ENCODE measurements at places on chromosomes 1 and 21.

GRCh38 chr1:12604114-12604874 is 13.7 kb downstream of the DHRS3 start:
- DNase-seq, result no peak

- DNase-seq, result no peak
These were observed 97.9 kb upstream of the ACTRT2 start for GRCh38 chr1:2923351-2923750.

DNA sequence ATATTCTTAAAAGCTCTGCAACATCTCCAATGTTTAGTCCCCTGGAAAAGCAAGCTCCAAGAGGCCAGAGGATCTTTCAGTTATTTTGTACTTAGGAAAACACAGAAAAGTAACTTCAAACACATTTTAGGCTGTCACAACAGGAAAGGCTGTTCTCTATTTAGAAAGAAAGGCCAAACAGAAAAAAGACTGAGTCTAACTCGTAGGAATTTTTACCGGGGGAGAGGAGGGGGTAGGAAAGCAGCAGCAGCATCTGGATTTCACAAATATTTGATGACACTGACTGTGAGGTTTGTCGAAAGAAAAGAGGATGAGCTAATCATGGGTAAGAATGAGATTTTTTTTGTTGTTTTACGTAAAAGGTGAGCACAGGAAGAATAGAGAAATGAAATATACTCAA is 107.1 kb downstream of the EIF4G3 start:
- DNase-seq, result no peak

DNA sequence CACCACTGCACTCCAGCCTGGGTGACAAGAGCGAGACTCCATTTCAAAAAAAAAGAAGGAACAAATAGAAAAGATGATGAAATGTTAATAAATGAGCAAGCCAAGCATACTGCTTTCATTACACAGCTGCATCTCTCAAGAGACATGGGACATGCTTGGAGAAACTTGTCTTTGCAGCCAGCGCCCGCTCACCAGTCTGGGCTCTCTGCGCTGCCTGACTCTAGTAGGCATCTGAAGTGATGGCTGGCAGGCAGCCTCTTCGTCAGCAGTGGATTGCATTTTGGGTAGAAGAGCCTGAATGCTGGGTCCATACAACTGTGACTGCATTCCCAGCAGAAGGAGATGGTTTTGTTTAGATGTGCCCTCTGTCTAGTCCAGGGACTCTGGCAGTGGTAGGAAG is 48.0 kb downstream of the IL6R start:
- DNase-seq, result no peak

GRCh38 chr1:5648410-5649165 is 343.6 kb downstream of the NPHP4 start:
- no peak for DNase-seq

GRCh38 chr1:98232678-98233077 is 311.8 kb upstream of the DPYD start:
- DNase-seq, result no peak

DNA sequence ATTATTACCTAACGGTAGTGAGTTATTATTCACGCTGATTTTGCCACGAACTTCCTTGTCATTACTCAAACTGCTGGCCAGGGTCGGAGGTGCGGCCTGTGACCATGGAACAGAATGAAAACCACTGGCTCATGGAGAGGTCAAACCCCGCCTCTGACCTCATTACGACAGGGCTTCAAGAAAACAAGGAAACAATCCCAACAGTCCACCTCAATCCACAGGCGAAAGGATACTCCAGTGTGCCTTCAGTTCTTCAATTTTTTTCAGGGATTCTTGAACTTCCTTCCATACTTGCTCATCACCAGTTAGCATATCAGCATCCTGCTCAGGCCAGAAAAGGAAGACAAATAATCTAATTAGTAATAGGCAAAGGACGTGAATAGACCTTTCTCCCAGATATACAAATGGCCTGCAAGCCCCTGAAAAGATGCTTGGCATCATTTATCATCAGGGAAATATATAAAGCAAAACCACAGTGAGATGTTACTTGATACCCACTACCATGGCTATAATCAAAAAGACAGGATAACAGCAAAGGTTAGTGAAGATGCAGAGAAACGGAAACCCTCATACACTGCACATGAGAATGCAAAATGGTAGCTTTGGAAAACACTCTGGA is 643.4 kb downstream of the SMYD3 start:
- no peak for DNase-seq

GRCh38 chr1:155172732-155173477 is at the start of gene KRTCAP2:
KRTCAP2 (minus strand) TSS chr1:155173304; CDS start chr1:155173224, 80 bp downstream.
- DNase-seq, result peak; percentile 86

- DNase-seq, result peak; percentile 45
These were observed 41.8 kb upstream of the PWP2 start for GRCh38 chr21:44065428-44065827.

DNA sequence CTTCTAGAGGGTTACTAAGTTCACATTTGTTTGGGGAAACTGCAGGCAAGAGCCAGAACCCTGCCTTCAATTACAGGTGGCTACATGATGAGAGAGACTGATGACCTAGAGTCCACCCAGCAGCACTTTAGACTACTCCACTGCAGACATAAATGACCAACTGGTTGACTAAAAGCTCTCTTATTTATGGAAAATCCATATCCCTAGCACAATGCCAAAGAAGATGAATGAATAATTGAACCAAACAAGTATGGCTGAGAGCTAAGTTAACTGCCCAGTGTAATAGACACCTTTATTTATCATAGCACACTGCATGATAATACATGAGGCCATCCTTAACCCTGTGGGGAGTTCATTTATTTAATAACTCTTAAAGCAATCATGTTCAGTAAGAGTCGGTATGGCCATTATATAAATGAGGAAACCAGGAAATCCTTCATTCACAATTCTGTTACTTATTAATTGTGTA is 60.4 kb downstream of the IL12RB2 start:
- DNase-seq, result no peak

DNA sequence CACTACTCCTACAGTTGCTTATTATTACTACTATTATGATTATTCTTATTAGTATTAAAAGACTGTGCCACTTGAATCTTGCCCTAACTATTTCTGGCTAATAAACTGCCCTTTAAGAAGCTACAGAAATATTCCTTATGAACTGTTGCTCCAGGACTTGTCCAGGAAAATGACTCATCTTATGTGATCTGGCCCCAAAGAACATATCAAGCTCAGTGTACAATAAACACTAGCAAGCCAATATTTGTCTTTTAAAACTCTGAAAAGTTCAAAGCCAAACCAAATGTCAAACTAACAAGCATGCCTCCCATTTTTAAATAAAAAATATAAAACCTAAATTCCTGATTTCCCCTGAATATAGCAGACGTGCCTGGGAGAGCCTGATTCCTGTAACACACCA is 88.7 kb upstream of the SIM2 start:
- DNase-seq, result no peak

GRCh38 chr1:228542376-228542775 is 55.2 kb downstream of the RNF187 start:
- no peak for DNase-seq

DNA sequence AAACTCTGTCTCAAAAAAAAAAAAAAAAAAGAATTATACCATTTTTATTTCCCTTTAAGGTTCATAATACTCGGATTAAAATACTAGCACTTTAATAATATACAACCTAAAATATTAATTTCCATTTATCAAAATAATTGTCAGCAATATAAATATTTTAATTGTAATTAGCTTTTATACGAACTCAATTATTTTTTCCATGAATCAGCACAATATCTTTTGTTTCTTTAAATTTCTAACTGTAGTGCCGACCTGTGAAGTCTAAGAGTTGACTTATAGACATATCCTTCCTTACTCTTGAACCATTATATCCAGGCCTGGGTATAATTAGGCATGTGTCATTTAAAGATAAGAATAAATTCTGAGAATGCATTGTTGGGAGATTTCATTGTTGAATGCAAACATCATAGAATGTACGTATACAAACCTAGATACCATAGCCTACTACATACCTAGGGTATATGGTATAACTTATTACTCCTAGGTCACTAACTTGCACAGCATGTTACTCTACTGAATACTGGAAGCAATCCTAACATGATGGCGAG is 996.7 kb upstream of the TMPRSS15 start:
- DNase-seq, result no peak

GRCh38 chr1:182189535-182190066 is 128.1 kb upstream of the ZNF648 start:
- no peak for DNase-seq

DNA sequence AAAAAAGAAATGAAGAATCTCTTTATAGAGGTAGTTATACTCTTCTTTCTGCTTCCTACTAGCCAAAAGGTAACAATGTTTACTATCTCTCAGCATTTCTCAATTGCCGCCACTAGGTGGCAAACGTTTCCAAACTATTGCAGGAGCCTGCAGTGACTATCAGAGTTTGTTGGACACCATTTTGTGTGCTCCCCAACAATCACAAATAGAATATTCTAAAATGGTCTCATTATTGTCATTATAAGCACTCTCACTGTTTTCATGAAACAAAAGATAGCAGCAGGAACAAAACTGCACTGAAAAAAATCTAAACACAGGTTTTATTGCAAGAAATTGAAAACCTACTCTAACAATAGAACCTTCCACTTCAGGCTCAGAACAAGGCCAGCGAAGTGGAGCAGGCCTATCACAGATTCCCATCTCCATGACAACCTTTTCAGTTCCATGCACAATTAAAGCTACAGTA is 83.9 kb upstream of the PLPPR4 start:
- DNase-seq, result peak; percentile 8

GRCh38 chr1:116347696-116348095 is 25.3 kb upstream of the ATP1A1 start:
- DNase-seq, result no peak

DNA sequence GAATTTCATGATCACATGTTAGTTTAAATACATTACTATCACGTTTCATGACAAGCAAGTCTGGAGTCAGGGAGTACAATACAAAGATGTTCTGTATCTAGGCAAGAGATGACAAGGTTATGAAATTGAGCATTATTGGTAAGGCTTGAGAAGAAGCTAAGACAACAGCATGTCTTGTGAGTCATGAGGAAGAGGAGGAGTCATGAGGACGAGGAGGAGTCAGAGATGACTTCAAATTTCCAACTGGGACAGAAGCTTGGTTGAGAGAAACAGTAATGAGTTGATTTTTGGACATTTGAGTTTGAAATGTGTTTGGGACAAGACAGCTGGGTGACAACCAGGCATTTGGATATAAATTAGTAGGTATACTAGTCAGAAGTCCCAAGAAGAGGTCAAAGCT is 4.3 kb upstream of the UBE2U start:
- DNase-seq, result no peak

DNA sequence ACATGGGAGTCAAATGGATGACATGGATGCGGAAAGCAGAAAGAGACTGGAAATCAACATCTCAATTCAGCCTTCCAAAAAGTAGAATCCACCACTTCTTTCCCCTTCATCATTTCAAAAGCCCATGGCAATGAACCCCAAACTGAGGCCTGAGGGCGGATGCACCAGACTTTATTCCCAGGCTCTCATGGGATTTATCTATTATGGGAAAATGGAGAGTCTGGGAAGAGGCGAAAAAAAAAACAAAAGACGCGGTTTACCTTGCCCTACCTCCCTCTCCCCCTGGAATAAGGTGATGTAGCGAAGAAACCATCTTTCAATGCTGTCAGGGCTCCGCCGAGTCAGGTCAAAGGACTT is 624 bp downstream of the KIFAP3 start:
- no peak for DNase-seq

DNA sequence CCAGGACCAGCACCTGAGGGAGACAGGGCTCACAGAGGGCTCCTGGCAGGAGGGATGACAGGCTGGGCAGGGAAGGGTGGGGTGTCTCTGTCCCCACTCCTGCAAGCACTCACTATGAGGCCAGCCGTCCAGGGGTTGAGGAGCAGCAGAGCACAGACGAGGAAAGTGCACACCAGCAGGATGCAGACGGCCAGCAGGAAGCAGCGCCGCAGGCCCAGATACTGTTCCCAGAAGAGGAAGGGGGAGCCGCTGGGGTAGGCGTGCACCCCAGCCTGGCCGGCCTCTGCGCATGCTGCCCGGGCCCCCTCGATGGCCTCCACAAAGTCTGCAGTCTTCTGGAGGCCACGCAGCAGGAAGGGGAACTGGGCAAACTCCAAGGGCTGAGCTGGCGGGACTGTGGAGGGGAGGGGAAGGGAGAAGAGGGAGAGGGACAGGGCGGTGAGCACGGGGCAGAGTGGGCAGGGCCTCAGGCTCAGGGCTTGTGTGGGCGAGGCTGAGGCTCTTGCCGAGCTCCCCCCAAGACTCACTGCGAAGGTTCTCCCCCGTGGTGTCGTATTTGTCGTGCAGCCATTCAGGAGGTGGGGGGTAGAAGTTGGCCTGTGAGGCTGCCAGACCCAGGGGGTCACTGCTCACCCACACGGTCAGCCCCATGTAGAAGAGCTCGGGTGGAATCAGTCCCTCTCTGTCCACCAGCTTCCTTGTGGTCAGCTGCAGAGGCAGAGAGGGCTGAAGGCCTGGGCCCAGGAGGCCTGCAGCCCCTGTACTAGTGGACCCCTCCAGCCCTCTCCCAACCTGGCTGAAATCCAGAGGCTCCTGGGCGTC is 16.5 kb downstream of the PTCH2 start:
- no peak for DNase-seq

DNA sequence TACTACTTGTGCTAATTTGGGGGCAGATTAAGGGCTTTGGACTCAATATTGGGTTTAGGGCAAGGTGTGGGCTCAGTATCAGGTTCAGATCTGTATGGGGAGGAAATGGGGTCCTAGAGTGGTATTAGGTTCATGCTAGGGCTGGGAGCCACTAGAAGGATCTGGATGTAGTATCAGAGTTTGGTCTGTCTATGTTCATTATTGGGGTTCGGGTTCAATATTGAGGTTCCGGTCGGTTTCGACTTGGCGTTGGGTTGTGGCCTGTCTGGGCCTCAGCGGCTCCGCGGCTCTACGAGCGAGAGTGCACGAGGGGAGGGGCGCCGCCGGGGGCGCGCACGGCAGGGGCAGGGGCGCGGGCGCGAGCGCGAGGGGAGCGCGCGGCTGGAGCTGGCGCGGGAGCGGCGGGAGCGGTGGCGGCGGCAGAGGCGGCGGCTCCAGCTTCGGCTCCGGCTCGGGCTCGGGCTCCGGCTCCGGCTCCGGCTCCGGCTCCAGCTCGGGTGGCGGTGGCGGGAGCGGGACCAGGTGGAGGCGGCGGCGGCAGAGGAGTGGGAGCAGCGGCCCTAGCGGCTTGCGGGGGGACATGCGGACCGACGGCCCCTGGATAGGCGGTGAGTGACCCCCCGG is at the start of gene PTPRF:
Gene PTPRF, plus strand, starts transcription at position 401 of the 624 bp plus-strand sequence. CDS start 14,193 bp downstream, outside the sequence.
- no peak for DNase-seq

GRCh38 chr1:193339401-193339800 is 153.0 kb upstream of the B3GALT2 start:
- no peak for DNase-seq

- DNase-seq, result no peak
These were observed 203.7 kb downstream of the PLA2G4A start for GRCh38 chr1:187032316-187032981.

GRCh38 chr1:178961331-178961730 is 64.4 kb upstream of the FAM20B start:
- DNase-seq, result no peak
